ENCODE measurements at places on chromosomes 6 and 20. TPM values are rescaled to one million over a fixed set of nuclear protein-coding genes. Genes with fewer than 3 reads are reported as not detected.

DNA sequence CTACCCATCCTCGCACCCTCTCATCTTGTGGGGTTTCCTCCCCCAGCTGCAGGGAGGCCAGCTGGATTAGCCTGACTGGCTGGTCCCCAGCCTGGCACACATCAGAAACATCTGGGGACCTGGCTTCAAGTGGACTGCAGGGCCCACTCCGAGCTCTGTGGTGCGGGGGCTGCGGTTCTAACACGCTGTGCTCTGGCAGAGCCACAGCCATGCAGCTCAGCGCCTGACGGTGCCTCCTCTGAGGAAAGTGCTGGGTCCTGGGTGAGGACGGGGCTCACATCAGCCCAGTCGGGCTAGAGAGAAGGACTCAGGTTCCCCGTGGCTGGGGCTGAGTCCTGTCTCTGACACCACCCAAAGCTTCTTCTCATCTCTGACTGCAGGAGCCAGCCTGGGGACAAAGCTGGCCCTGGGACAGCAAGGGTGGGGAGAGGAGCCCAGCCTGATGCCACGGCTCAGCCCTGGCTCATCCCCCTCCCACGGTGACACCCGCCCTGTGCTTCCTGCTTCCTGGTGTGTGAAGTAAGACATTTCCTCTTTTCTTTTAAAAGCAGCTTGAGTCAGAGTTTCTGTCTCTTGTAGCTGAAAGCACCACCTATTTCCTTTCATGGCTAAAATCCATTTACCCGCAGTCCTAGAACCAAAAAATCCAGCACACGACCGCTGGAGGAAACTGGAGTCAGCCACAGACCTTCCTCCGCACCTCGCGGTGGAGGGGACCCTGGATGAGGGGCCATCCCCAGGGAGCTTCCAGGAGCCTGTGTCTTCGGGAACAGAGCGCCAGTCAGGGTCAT is 127.4 kb upstream of the AFDN start:
- no peak for DNase-seq

DNA sequence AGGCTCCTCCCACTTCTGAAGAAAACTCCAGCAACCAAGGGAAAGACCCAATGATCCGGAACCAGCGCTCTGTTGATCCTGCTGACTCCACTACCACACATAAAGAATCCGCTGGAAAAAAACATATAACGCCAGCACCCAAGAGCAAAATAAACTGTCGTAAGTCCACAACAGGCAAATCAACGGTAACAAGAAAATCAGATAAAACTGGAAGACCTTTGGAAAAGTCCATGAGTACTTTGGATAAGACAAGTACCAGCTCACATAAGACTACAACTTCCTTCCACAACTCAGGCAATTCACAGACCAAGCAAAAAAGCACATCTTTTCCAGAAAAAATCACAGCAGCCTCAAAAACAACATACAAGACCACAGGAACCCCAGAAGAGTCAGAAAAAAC is 8.0 kb downstream of the MUCL3 start:
- no peak for DNase-seq

GRCh38 chr6:84392261-84392660 is 164.8 kb upstream of the CEP162 start:
- DNase-seq: no peak

DNA sequence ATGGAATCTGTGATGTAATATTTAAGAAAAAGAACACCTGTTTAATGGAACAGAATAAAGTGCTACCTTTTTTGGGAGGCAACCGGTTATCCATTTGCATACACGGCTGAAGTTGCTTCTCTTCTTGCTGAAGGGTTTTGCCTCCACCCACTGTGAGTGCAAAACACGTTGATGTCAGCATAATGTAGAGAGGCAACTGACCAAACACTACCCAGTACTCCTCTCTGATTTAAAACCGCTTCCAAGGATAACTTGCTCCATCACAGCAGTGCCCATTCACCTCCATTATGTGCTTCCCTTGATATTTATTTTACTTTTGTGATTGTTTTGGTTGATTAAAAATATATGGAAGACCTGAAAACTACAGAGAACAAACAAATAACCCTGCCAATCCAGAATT is 1.4 kb downstream of the SLC17A1 start:
- no peak for DNase-seq

GRCh38 chr20:4985658-4986057 is 15.7 kb downstream of the SLC23A2 start:
- no peak for DNase-seq

- no peak for DNase-seq
Measured at GRCh38 chr6:74967821-74968220, 238.0 kb downstream of the COL12A1 start.

DNA sequence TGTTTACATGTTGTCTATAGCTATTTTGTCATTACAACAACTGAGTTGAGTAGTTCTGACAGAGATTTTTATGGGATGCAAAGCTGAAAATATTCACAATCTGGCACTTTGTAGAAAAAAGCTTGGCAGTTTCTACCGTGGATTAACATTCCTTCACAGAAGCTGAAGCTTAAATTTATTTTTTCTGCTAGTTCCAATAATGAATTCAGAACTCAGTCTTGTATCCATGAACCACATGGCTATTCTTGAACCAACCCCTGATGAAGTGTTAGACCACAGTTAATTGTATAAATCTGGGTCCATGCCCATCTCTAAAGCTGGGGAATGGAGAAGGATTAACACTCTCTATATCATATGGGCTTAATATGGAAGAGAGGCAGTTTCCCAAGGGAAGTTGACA is 743.8 kb upstream of the FLRT3 start:
- DNase-seq: no peak

GRCh38 chr20:11917663-11918062 is at the start of gene BTBD3:
TSS of gene BTBD3 (plus strand) at chr20:11917893. CDS start at chr20:11918276, 383 bp downstream.
- peak; percentile 29 for DNase-seq

DNA sequence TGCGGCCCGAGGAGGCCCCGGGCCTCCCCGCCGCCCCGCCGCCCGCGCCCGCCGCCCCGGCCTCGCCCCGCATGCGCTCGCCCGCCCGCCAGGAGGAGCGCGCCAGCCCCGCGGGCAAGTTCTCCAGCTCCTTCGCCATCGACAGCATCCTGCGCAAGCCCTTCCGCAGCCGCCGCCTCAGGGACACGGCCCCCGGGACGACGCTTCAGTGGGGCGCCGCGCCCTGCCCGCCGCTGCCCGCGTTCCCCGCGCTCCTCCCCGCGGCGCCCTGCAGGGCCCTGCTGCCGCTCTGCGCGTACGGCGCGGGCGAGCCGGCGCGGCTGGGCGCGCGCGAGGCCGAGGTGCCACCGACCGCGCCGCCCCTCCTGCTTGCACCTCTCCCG is 1.5 kb downstream of the FOXQ1 start:
- DNase-seq: no peak

Gene FLRT3
- 2.2 TPM for polyA plus RNA-seq

GRCh38 chr20:47031004-47031403 is 136.4 kb downstream of the EYA2 start:
- no peak for DNase-seq

DNA sequence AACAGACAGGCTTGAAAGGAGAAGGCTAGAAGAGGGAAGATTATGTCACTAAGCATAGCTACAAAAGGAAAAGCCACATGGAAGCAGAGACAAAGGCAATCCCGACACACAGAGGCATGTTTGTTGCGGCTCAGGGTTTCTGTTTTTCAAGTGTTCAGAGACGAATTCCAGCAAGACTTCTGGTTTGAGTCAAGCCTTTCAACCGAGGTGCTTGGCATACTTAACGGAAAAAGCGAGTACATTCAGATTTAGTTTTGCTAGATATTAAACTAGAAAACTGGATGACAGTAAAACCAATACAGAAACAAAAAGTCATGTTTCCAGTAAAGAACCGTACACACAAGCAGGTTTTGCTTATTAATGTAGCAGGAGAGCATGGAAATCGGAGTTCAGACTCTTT is 27.2 kb downstream of the MCUR1 start:
- DNase-seq: no peak

Gene DZANK1
- polyA plus RNA-seq: 1.8 TPM

DNA sequence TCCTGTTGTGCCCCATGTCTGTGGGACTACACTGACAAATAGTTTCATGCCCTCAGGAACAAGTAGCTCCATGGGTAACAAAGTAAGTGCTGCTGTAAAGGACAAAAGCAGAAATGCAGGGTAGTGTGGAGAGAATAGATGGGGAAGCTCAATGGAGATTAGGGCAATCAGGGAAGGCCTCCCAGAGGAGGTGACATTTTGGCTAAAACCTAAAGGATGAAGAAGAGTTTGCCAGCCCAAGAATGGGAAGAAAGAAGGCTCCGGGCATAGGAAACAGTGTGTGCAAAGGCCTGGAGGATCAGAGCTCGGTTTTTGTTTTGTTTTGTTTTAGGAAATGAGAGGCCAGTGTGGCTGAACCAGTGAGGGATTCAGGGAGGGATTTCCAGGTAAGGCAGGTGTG is 43.6 kb upstream of the FAM83D start:
- DNase-seq: no peak

DNA sequence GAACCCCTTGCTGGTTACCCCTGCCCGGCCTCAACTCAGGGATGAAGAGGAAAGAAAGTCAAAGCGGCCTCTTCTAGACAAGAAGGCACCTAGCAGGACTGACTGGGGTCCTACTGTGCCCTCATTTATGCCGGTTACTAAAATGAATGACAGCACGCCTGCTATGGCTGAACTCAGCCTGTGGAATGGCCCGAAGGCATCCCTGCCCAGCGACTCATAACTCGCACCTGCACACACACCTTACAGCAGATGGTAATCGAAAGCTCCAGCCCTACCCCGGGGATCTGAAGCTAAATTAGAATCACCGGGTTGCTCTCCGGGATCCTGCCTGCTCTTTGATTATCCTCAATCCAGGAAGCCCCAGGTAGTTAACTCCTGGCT is 747 bp upstream of the TXNDC5 start:
- no peak for DNase-seq

DNA sequence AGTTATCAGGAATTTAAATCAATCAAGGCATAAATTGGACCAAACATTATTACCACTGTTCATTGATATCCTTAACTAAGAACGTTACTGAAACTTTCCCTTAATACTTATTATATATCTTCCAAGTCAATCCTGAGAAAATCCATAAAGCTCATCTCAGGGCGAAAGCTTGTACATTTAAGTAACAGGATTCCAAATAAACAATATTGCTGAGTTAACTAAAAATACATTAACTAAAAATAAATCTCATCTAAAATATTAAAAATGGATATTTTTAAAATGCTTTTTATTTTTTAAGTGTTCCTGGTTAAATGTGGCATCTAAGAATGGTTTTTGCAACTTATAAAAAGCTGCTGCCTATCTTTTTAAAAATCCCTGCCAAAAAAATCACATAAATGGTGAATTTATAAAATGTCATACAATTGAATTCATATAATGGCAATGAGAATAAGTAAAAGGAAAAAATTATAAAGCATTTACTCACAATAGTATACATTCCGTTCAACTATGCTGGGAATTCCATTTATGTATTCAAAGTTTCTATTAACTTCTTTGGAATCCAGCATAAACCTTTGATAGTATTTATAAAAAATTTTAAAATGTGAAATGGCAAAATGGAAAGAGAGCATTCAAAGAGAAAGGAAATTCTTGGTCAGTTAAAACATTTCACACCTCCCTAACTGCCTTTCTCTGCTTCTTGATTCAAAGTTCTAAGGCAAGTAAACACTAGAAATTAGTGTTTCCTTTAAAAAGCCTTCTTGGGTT is 20.8 kb upstream of the GMDS start:
- no peak for DNase-seq

DNA sequence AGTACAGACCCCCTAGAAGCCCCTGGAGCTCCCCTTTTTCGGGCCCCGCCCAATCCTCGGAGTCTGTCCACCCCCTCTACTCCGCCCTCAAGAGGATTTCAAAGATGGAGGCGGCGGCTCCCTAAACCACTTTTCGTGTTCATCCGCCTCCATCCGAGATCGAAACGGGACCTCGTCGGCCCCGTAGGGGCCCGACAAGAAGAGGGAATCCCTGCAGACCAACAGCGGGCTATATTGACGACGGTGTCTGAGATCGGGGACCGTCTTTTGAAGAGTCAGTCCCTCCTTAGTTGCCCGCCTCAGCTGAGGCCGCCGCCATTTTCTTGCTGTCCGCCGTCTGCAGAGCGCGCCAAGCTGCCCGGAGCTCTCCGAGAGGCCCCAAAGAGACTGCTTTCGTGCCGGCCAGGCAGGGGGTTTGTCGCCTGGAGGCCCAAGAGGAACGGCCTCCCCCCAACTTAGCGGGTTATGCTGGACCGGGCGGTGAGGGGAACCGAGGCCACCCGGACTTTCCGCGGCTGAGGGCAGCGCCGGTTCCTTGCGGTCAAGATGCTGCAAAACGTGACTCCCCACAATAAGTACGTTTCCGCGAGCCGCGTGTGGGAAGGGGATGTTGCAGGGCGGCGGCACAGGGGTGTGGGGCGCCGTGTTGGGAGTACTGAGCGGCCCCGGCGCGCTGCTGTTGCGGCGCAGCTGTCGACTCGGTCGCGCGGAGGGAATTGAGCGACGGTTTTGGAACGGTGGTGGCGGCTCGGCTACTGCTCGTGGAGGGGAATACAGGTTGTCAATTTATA is 4.2 kb downstream of the BRD2 start:
- DNase-seq: no peak

Gene EYS
- polyA plus RNA-seq: not detected

DNA sequence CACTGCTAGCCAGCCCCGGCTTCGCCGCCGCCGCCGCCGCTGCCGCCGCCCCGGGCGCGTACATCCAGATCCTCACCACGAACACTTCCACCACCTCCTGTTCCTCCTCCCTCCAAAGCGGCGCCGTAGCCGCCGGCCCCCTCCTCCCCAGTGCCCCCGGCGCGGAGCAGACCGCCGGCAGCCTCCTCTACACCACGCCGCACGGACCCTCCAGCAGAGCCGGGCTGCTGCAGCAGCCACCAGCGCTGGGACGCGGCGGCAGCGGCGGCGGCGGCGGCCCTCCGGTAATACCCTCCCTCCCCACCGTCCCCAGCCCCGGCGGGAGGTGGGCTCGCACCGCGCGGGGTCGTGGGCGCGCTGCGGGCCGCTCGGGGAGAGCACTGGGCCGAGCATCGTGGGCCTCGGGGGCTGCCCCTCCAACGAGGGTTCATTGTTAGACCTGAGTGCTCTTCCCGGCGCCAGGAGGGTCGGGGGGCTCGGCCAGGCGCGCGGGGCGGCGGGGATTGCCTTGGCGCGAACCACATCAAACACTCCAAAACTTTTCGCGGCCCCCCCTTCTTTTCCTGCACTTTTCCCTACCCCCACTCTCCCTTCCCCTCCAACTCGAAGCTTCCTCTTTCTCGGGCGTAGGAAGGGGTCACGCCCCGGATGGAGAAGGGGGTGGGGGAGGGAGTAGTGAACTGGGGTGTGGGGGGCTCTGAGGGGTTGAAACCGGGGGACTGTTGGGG is 827 bp downstream of the E2F3 start:
- DNase-seq: no peak

Gene KCNQ2
- polyA plus RNA-seq: not detected

Gene CST5
- polyA plus RNA-seq: not detected

Gene MANEA
- polyA plus RNA-seq: 10.5 TPM

Gene COL9A1
- polyA plus RNA-seq: not detected

Data from AG04450 (cell line).